Stimulated activated CD4-positive, alpha-beta T cell treated with anti-CD3 and anti-CD28 coated beads, TNF-alpha, amount 100 ng/mL, for 1 hour (primary cell): ENCODE measurements at places on chromosomes 4 and X.

DNA sequence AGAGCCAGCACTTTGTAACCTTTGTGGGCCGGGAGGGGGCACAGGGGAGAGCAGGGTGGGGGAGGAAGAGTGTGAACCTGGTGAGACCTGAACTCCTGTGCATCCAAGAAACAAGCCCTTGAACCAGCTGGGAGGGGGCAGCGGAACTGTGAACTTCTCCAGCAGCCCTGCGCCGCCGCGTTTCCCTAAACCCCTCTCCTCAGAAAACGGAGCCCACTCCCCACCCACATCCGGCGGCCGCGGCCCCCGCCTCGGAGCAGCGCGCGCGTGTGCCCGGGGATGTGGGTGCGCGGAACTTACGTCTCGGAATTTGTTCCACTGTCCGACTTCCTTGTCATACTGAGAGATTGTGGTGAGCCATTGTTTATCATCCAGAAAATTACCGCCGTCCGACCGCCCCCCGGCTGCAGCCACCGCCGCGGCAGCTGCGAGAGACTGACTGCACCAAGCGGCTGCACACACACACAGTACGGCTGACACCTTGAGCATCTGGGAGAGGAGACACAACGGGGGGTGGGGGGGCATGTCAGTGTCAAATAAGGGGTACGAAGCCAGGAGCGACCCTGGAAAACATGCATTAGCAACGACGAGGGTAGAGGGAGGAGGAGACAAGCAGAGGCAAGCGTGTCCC, 494 bp downstream of the SPOCK3 start:
- DNase-seq: no peak

GRCh38 chrX:107213477-107213876, 7.1 kb downstream of the DNAAF6 start:
- DNase-seq: no peak

DNA sequence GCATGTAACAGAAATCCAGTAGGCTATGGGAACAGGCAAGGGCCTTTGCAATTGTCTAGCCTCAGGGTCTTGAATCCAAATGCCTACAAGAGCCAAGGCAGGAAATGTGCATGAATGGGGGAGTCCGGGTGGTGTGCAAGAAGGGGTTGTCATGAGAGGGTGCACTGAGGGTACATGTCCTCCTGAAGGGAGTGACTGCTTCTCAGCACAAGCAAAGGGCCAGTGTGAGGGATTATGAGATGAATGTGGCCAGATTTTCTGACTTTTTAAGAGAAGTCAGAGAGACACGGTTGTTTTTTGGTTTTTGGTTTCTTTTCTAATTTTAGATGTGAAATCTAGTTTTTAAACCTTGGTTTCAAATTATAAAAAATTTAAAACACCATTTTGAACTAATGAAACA, 76.5 kb upstream of the LSM6 start:
- no peak for DNase-seq

DNA sequence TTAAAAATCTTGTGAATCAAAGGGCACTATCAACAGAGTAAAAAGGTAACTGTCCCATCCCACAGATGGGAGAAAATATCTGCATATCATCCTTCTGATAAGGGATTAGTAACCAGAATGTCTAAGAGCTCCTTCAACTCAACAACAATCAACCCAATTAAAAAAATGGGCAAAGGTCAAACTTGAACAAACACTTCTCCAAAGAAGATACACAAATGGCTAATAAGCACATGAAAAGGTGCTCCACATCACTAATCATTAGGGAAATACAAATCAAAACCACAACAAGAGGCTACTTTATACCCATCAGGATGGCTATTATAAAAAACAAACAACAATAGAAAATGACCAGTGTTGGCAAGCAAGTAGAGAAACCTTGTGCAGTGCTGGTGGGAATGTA, 43.3 kb downstream of the TMEM165 start:
- no peak for DNase-seq

GRCh38 chr4:182124359-182124758, 118.8 kb upstream of the TENM3 start:
- DNase-seq: no peak

- DNase-seq: no peak
Measured at GRCh38 chrX:1389993-1390285, 2.0 kb downstream of the SLC25A6 start.

- DNase-seq: no peak
Measured at GRCh38 chrX:84336646-84337045, 148.6 kb upstream of the RPS6KA6 start.

DNA sequence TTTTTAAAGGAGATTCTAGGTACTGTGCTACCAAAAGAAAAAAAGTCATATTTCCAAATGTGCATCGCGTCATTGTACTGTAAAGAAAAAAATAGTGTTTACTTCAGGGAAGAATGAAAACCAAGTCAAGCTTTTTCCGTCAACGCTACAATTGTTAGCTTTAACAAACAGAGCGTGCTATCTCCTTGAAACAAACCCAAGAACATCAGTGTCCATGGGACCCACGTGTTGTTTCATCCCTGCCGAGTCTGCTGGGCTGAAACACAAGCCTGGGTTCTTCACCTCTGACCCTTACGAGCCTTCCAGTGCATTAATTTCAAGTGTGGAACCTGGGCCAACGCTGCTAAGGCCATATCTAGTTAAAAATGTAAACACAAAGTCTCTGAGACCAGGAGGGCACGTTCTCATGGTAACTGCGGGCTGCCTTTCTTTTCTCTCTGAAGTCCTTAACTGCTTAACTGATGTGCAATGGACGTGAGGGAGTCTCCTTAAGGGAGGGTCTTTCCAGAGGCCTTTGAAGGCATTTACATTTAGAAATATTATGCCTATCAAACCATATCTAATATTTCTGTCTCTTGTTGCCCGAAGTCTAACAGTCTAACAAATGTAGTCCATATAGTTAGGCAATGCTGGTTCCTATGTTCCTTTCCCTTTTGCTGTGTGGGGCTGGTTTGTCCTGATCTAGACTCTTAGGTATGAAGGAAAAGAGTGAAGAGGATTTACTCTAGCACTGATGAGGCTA, 36.3 kb downstream of the ING2 start:
- no peak for DNase-seq

- DNase-seq: no peak
Measured at GRCh38 chrX:100328351-100328750, 81.7 kb downstream of the PCDH19 start.

- no peak for DNase-seq
Measured at GRCh38 chrX:22237479-22237878, 35.2 kb upstream of the CBLL2 start.

GRCh38 chr4:80471756-80472155, 136.2 kb downstream of the CFAP299 start:
- DNase-seq: no peak

DNA sequence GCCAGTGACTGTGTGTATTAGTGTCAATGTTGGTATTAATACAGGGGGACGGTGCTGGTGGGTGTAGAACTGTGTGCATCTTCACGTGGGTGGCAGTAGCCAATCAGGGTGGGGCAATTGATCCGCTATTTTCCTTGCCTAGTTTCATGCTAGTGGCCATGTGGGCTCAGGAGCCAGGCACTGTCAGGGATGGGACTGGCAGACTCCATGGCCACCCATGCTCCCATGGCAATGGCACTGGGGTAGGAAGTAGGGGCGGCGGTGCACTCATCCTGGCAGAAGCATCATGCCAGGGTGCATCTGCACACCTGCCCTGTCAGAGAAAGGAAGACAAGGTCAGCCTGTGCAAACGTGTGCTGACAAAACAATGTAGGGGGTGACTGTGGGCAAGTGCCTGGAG, 122.1 kb upstream of the MAGEC2 start:
- DNase-seq: no peak

DNA sequence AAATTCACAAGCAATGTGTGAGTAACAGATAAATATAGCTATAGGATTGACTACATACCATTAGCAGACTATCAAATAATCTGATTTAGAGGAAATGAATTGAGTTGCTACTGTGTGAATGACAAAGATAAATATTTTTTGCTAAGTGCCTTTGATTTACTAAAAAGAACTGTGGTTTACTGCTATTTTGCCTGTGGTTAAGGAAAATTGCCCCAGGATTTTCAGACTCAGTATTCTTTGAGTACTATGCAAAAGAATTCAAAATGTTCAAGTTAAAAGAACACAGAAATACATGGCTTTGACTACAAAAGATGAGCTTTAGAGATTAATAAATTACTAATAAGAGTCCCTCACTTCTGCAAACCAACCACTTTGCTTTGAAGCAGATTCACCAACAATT, 853.8 kb downstream of the ADGRL3 start:
- no peak for DNase-seq

GRCh38 chrX:109190542-109190941, 291.3 kb downstream of the GUCY2F start:
- DNase-seq: no peak
